ENCODE measurements at places on chromosomes 11 and 22. TPM values are rescaled to one million over a fixed set of nuclear protein-coding genes. Genes with fewer than 3 reads are reported as not detected.

DNA sequence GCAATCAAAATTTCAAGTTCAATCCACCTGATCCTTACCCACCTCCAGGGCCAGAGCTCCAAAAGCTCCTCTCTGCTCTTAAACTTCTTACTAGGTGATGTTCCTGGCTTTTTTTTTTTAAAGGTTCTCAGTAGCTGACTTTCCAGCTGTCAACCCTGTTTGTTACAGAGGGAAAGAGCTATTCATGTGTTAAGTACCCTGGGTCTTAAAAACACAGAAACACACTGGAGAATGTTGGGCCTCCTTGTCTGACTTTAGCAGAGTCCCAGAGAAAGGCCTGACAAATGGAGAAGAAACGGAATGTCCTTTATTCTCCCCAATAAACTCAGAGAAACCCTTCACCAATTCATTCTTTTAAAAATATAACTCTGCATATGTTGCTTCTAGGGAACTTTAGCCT, 3.2 kb downstream of the LRRC4C start:
- DNase-seq: no peak

DNA sequence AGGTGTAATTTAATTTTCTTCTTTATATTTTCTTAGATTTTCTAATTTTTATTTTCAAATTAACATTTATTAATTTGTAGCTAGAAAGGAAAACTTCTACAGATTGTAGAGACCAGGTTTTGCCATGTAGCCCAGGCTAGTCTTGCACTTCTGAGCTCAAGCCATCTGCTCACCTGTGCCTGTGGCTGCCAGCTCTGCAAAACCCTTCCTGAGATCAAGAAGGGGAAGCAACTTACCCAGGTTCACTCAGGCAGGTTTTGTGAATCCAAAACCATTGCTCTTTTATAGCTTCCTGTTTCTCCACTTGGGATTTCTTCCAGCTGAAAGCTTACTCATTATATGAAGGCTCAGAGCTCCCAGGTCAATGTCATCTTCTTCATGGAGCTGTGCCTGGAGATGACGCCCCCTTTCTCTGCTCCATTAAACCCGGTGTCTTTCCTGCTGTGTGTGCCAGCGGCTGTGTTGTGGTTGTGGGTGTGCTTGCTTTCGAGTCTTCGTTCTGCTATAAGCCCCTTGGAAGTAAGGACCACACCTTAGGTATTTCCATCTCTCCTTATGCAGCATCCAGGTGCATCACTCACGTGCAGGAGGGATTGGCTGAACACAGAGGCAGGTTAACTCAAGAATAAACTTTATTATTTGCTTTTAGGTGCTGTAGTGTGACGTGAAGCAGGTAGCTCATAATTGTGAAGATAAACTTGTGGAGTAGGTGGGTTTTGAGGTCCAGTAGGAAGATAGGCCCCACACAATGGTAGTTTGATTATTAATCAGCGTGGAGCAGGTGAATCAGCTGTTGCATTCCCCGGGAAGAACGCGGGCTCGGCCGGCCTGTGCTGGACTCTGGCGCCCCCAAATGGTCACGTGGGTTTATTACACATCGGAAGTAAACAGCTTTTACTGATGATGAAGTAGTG, 42.2 kb upstream of the INCENP start:
- peak; percentile 70 for DNase-seq

DNA sequence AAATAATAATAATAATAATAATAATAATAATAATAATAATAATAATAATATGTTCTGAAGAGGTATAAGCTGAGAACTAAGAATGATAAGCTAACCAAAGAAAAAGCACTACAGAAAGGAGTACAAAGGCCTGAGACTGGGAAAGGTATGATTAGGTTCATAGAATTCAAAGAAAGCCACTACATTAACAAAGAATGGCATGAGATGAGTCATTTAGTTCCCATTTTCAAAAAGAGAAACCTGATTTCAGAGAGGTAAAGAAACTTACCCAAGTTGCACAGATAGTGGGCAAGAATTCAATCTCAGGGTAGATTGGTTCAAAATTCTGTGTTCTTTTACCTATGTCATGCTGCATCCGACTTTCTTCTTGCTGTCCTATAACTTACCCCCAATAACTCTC, 350.9 kb downstream of the TTC28 start:
- no peak for DNase-seq

The PKDREJ gene
- total RNA-seq: under 0.01 TPM

DNA sequence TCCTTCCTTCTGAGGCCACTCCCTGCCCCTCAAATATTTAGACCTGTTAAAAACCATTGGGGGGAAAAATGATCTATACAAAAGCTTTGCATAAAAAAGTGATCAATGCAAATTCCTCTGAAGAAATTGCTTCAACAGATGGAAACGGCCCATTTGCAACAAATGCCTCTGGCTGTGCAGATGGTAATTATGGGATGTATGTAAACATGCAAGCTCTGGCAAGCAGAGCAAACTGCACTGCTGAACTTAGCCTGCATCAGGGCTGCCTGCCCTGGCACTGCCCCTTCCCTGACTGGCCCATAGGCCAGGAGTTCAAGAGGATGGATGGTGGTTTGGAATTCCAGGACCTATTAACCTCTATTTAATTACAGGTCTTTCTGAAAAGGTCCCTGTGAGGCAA, 388.7 kb downstream of the MIAT start:
- no peak for DNase-seq
